Hepatocyte (in vitro differentiated cells): ENCODE measurements at places on chromosomes 16 and 17. TPM values are rescaled to one million over a fixed set of nuclear protein-coding genes. Genes with fewer than 3 reads are reported as not detected.

Gene CACNG5
- not detected in 2 replicates for total RNA-seq

Gene COX6A2
- not detected in 2 replicates for total RNA-seq

Gene BICDL2
- 10.0 and 12.3 TPM in 2 replicates for total RNA-seq

- peaks cover 55% of the 10 kb centered on the region for H3K4me1 ChIP-seq
- H3K27me3 ChIP-seq, result no peaks in the 10 kb centered on the region
Observed at GRCh38 chr17:76547183-76547641, 7.4 kb downstream of the PRCD start.

GRCh38 chr17:31310886-31311285 is 3.0 kb downstream of the EVI2B start:
- H3K27me3 ChIP-seq, result no peaks in the 10 kb centered on the region
- H3K36me3 ChIP-seq, result no peaks in the 10 kb centered on the region
- no peak overlapping the region for H3K4me3 ChIP-seq
- H3K4me1 ChIP-seq, result peaks cover 3% of the 10 kb centered on the region
- H3K27ac ChIP-seq, result no peak overlapping the region
- DNase-seq, result no peak

DNA sequence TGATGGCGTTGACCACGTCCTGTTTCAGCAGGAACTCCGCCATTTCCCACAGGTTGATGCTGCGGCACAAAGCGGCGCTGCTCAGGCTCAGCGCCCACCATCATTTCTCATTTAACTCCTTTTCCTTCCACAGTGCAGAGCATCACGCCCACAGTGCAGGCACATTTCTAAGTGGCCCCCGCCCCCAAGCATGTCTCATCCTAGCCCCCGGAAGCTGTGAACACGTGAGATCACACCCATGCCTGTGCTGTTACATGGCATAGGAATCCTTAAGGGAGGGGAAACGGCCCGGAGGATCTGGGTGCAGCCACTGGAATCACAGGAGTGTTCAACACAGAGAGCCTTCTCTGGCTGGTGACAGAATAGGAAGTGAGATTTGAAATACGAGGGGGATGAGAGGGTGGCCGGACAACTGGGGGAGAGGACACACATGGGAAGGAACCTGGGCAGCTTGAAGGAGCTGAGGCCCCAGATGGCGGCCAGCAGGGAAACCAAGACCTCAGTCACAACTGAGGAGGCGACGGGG is 4.7 kb downstream of the NAGPA start:
- no peaks in the 10 kb centered on the region for H3K27me3 ChIP-seq
- H3K27ac ChIP-seq, result no peak overlapping the region
- H3K36me3 ChIP-seq, result no peaks in the 10 kb centered on the region
- no peaks in the 10 kb centered on the region for H3K4me1 ChIP-seq
- H3K4me3 ChIP-seq, result no peak overlapping the region
- DNase-seq, result no peak

GRCh38 chr16:75111514-75111940 is 5.1 kb downstream of the LDHD start:
- no peak overlapping the region for H3K4me3 ChIP-seq
- peak overlapping the region; percentile 11 for H3K27ac ChIP-seq
- H3K4me1 ChIP-seq, result peaks cover 31% of the 10 kb centered on the region
- no peaks in the 10 kb centered on the region for H3K27me3 ChIP-seq
- no peaks in the 10 kb centered on the region for H3K36me3 ChIP-seq

GRCh38 chr16:3470723-3471122 is 24.6 kb downstream of the C16orf90 start:
- no peak overlapping the region for H3K27ac ChIP-seq
- no peak for DNase-seq
- no peaks in the 10 kb centered on the region for H3K27me3 ChIP-seq
- H3K36me3 ChIP-seq, result no peaks in the 10 kb centered on the region
- H3K4me1 ChIP-seq, result no peaks in the 10 kb centered on the region
- no peak overlapping the region for H3K4me3 ChIP-seq

DNA sequence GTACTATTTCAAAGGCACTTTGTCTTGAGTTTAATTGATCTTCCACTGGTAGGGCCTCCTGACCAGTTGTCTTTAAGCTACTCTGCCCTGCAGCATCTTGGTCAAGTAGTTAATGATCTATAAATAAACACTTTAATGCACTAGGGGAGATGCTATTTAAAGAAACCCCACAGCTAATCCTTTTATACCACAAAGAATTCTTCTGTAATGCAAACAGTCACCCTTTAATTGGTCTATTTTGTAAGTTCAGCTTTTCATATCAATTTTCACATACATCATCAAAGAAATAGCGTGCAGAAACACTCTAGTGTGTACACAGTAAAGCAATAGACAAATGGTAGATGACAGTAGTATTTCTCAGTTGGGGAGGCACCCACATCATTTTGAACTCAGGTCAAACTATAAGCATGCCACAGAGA is 70.3 kb downstream of the PMP22 start:
- H3K4me3 ChIP-seq, result no peak overlapping the region
- no peaks in the 10 kb centered on the region for H3K4me1 ChIP-seq
- no peak for DNase-seq

DNA sequence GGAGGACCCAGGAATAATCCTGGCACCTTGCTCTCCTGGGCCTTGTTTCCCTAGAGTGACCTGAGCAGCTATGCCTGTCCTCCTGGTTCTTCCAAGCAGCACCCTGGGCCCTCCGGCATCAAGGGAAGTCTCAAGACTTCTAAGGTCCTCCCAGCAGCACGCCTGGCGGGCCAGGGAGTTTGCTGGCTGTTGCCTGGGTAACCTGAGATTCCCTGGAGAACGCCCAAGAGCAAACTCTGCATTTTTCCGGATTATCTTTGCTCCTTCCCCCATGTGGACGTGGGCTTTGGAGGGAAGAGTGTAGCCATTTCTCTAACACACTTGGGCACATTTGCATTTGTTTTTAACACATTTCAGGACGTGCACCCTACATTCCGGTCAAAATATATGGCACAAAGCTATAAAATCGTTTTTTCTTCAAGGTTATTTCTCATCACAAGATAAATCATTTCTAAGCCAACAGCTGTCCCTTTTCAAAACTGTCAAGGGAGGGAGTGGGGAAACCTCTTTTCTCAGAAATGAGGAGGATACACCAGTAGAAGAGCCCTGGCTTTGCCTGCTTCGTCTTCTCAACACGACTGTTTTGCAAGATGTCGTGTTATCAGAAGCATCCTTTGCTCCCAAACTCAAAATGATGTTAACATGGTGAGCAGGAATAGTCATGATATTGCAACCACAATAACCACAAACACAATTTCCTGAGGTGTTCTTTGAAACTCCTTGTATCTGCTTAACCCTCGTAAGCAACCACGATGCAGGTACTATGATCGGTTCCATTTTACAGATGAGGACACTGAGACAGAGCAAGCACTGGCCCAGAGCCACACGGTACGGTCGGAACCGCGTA is 116.5 kb downstream of the ADCY9 start:
- H3K4me3 ChIP-seq, result no peak overlapping the region
- peak; percentile 78 for DNase-seq
- no peaks in the 10 kb centered on the region for H3K36me3 ChIP-seq
- no peaks in the 10 kb centered on the region for H3K27me3 ChIP-seq
- H3K27ac ChIP-seq, result peak overlapping the region; percentile 73

DNA sequence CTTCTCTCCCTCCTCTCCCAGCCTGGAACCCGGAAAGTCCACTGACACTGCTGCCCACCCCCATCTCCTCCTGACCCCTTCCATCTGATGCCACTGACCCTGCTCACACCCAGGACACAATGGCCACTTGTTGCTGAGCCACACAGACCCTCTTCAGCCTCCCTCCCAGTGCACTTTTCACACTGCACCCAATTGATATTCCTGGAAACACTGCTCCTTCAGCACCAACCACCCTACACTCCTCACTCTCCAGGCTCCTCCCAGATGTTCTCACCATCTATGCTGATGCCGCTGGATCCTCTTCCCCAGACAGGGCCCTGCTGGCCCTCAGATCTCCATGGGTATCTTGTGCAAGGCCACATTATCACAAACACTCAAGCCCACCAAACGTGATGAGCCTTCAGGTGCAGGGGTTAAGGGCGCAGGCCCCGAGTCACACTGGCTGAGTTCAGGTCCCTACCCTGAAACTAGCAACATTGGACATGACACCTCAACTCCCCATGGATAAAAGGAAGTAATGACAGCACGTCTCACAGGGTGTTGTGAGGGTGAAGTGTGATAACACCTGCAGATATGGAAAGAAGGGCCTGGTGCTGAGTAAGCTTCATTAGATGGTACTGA is 238.1 kb downstream of the ZNF423 start:
- no peak overlapping the region for H3K27ac ChIP-seq
- H3K27me3 ChIP-seq, result no peaks in the 10 kb centered on the region
- H3K4me1 ChIP-seq, result peaks cover 31% of the 10 kb centered on the region
- DNase-seq, result no peak
- no peaks in the 10 kb centered on the region for H3K36me3 ChIP-seq

GRCh38 chr17:44969144-44969780 is 1.2 kb upstream of the C1QL1 start:
- H3K4me1 ChIP-seq, result peaks cover 8% of the 10 kb centered on the region
- H3K27me3 ChIP-seq, result peaks cover 79% of the 10 kb centered on the region
- H3K4me3 ChIP-seq, result no peak overlapping the region

DNA sequence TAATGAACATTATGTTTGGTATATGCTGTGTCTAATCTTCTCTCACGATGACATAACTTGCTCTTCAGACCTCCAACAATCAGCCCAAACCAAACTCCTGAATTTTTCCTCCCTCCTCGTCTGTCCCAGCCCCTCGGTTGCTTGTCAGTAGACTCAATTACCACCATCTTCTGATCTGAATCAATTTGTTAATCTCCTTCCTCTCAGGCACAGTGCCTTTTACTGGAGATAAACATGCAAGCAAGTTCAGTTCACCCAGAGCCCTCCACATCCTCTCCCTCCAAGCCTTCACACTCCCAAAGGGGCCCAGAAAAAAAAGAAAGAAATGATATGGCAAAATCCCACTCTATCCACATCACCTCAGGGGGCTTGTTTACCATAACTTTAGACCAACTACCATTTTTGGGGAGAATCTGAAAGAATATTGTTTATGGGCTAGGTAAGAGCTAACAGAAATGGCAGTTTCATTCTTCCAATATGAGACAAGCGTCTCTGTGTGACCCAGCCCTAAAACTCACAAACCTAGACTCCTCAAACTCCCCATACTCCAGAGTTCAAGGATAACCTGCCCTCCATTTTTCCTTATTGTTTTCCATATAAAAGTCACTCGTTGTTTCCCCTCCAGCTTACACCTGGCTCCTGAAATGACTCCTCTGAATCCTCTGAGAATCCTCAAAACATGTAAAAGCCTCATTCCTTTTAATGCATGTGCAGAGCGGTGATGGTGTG is 1.5 kb downstream of the TEX2 start:
- no peaks in the 10 kb centered on the region for H3K36me3 ChIP-seq
- peak overlapping the region; percentile 95 for H3K27ac ChIP-seq
- DNase-seq, result no peak
- no peaks in the 10 kb centered on the region for H3K27me3 ChIP-seq
- peak overlapping the region; percentile 95 for H3K4me3 ChIP-seq

- H3K4me1 ChIP-seq, result peaks cover 41% of the 10 kb centered on the region
- no peak overlapping the region for H3K4me3 ChIP-seq
- no peaks in the 10 kb centered on the region for H3K27me3 ChIP-seq
- no peak for DNase-seq
Observed at GRCh38 chr17:82239926-82240505, 11.2 kb downstream of the SLC16A3 start.

- H3K36me3 ChIP-seq, result no peaks in the 10 kb centered on the region
- peak; percentile 90 for DNase-seq
- peaks cover 84% of the 10 kb centered on the region for H3K4me1 ChIP-seq
- H3K4me3 ChIP-seq, result no peak overlapping the region
Observed at GRCh38 chr17:77424585-77425344, 284.0 kb downstream of the SEC14L1 start.

GRCh38 chr17:72613396-72613795 is 479.1 kb downstream of the SLC39A11 start:
- no peaks in the 10 kb centered on the region for H3K27me3 ChIP-seq
- H3K27ac ChIP-seq, result peak overlapping the region; percentile 94
- H3K4me1 ChIP-seq, result peaks cover 36% of the 10 kb centered on the region

DNA sequence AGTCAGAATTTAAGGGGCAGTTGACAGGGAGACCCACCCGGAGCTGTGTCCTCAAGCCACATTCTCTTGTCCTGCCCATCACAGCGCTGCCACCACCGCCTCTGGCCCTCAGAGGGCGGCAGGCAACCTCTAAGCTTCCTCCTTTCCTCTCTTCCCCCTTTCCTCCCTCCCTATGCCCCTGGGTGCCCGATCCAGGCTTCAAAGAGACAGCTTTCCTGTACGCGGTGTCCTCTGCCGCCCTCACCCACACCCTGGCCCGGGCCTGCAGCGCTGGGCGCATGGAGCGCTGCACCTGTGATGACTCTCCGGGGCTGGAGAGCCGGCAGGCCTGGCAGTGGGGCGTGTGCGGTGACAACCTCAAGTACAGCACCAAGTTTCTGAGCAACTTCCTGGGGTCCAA is 23.5 kb downstream of the WNT9B start:
- no peak for DNase-seq
- H3K36me3 ChIP-seq, result no peaks in the 10 kb centered on the region
- peaks cover 3% of the 10 kb centered on the region for H3K4me1 ChIP-seq
- H3K27me3 ChIP-seq, result no peaks in the 10 kb centered on the region

- H3K27me3 ChIP-seq, result no peaks in the 10 kb centered on the region
- H3K4me3 ChIP-seq, result no peak overlapping the region
- DNase-seq, result no peak
- peaks cover 52% of the 10 kb centered on the region for H3K4me1 ChIP-seq
- no peaks in the 10 kb centered on the region for H3K36me3 ChIP-seq
Observed at GRCh38 chr17:73343739-73344454, 32.1 kb upstream of the CDC42EP4 start.

DNA sequence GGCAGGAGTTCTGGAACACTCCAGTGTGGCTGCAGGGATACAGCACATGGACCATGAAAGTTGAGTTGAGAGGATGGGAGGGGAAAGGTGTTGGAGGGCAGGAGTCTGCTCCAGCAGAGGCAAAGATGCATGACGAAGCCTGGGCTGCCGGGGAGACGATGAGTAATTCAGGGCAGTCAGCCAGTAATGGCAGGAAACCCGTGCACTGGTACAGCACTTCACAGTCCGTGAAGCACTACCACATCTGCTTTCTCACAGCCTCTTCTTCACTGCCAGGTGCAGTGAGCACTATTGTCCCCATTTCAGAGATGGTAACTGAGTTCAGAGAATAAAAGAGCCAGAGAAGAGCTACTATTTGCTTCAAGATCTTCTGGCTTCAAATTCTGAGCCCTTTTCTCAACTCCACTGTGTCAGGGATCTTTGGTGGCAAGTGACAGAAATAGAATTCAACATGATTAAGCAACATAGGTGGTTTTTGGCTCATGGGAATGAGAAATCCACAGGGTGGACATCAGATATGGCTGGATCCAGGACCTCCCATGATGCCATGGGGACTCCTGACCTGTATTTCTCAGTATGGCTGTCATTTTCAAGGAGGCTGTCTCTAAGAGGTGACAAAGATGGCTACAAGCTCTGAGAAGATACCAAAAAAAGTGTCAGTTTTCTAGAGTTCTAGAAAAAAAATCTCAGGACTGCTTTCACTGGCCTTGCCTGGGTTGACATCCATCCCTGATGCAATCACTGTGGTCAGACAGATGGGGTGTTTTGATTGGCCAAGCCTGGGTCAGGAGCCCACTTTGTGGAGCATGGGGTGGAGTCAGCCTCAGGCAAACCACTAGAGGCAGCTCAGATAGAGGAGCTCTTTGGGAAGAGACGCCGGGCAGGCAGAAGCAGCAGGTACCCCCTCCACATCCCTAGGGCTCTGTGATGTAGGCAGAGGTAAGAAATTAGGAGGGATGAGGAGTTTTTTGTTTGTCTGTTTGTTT is 24.7 kb downstream of the IL21R start:
- no peak overlapping the region for H3K4me3 ChIP-seq
- H3K36me3 ChIP-seq, result no peaks in the 10 kb centered on the region

- peak; percentile 51 for DNase-seq
- no peak overlapping the region for H3K4me3 ChIP-seq
- H3K27ac ChIP-seq, result peak overlapping the region; percentile 88
- H3K36me3 ChIP-seq, result peaks cover 6% of the 10 kb centered on the region
Observed at GRCh38 chr17:602436-602835, 112.2 kb downstream of the VPS53 start.
